HepG2 (cell line): ENCODE measurements at places on chromosomes 16 and 17.

DNA sequence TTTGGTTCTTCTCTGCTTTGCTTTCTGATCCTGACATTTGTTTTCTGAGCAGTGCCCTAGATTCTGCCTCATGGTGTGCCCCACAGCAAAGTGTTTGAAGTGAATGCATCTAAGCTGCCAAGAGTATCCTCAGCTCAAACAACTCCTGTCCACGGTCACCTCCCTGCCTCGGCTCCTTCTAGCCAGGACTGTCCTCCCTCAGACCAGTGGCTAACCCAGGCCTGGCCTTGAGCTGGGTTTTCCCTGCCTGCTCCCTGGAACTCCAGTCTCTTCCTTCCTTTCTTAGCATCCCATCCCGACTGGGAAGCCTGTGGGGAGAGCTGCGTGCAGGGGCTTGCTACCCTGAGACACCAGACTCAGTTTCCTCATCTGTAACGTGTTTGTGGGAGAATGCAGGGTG is 256.5 kb downstream of the GSG1L start:
- no peak for DNase-seq

DNA sequence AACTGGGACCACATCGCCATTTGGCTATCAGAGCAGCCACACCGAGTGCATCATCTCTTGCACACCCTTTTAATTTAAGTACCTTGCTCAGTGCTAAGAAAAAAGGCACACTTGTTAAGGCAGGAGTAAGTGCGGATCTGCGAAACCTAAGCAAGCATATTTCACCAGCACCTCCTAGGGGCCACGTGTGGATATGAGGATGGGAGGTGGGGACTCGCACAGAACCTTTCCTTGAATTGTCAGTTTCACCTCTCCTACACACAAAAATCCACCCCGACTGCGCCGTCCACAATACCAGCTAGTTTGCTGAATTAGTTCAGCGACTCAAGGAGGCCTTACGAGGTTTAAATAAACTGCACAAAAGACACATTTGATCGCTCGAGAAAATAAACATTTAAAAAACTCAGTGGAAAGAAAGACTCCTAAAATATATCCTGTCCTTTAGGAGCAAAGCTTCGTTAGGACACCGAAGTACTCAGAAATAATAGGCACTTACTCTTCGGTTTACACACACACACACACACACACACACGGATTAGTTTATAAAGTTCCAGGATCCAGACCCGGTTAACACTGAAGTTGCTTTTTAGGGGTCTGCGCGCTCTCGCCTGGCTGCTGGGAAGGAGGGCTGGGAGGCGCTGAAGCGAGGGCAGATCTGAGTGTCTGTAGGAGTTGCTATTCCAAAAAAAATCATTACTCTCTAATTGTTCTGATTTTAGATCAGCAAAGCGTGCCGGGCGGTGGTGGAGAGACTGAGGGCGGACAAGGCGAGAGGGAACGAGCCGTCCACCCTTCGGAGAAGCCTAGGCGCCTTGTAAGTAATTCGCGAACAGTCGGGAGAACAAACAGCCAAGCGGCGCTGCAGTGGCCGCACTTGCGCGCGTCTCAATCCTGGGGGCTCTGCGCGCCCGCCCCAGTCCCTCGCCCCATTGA is 1.0 kb upstream of the KCNJ2 start:
- no peak for DNase-seq

GRCh38 chr17:8467527-8467926 is 31.8 kb downstream of the NDEL1 start:
- no peak for DNase-seq

DNA sequence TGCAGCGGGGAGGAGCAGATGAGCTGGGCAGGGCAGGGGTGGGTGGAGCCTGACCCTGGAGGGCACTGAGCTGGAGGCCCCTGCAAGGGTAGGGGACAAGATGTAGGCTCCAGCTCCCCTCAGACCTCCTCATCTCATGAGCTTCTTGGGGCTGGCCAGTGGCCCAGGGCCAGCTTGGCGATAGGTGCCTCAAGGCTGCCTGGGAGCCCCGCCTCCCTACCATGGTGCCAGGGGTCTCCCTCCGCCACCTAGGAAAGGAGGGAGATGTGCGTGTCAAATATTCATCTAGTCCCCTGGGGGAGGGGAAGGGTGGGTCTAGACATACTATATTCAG is 3.9 kb downstream of the HIRIP3 start:
- DNase-seq: no peak

GRCh38 chr16:70724146-70725023 is 38.5 kb upstream of the MTSS2 start:
- peak; percentile 96 for DNase-seq

GRCh38 chr17:60356940-60357339 is 35.0 kb downstream of the USP32 start:
- DNase-seq: no peak

- DNase-seq: no peak
Observed at GRCh38 chr16:84833542-84834402, 14.0 kb downstream of the CRISPLD2 start.

GRCh38 chr17:55356434-55357328 is 65.0 kb downstream of the MMD start:
- DNase-seq: peak; percentile 87

- peak; percentile 83 for DNase-seq
Observed at GRCh38 chr17:60036796-60037677, 41.7 kb downstream of the HEATR6 start.

DNA sequence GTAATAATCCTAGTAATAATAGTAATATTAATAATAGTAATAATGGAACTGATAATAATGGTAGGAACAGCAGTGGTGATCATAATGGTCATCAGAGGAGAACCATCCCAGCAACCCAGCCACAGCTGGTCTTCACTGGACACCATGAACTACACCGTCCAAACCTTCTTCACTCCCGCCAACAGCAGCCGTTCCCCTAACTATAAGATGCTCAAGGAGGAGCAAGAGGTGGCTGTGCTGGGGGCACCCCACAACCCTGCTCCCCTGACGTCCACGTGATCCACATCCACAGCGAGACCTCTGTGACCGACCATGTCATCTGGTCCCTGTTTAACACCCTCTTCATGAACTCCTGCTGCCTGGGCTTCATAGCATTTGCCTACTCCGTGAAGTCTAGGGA is 91.0 kb downstream of the ZDHHC7 start:
- DNase-seq: no peak

- no peak for DNase-seq
Observed at GRCh38 chr17:9475101-9475658, 100.4 kb downstream of the STX8 start.

DNA sequence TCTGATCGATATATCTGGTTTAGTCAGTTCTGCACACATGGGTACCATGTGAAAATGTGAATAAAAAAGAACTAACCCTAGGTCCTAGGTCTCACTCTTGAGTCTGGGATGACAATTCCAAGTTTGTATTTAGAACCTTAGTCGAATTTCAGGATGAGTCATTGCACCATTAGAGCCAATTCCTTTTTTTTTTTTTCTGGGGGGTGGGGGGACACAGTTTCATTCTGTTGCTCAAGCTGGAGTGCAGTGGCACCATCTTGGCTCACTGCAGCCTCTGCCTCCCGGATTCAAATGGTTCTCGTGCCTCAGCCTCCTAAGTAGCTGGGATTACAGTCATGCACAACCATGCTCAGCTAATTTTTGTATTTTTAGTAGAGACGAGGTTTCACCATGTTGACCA is 41.6 kb downstream of the SPAG9 start:
- no peak for DNase-seq

- DNase-seq: no peak
Observed at GRCh38 chr16:19687279-19687678, 30.7 kb downstream of the KNOP1 start.

DNA sequence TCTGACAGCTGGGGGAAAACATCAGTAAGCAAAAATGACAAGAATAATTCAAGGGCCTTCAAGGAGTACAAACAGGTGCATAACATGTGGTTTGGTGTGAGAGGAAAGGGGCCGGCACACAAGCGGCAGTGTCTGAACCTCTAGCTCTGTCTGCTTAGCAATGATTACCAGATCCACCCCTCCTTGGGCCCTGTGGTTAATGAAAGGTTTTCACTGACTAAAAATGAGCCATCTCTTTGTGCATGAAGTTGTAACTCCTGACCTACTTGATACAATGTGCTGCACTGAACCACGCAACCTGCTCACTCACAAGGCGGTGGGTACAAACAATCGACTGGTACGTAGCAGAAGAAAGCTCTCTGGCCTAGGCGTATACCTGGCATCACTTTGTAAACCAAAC is 15.1 kb downstream of the FAM117A start:
- DNase-seq: no peak

DNA sequence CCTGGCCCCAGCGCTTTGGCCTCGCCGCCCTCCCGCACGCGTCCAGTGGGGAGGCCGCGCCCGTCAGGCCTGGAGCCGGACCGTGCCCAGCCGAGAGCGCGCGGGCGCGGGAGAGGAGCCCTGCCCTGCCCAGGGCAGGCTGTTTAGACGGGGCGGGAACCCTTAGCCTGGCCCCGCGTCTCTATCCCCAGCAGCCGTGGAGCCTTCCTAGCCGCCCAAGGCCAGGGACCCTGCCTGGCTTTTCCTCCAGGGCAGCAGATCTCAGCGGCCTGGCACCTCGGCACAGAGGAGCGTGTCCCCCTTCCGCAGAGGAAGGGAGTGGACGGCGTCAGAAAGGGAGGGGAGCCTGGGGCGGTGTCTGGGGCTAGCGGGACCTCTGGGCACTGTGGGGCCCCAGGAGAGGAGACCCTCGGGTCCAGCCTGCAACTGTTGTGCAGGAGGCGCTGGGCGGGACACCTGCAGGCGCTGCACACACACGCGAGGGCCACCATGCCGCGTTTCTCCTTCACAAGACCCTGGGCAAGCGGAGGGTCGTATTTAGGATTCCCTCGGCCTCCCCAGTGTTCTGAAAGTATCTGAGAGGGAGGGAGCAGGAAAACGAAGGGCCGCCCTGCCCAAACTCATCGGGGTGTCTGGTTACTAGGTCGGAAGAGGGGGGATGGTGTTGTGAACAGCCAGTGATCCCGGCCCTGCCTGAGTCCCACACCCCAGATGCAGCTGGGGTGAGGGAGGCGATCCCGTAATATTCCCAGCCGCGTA is 2.3 kb upstream of the NPTX1 start:
- no peak for DNase-seq

DNA sequence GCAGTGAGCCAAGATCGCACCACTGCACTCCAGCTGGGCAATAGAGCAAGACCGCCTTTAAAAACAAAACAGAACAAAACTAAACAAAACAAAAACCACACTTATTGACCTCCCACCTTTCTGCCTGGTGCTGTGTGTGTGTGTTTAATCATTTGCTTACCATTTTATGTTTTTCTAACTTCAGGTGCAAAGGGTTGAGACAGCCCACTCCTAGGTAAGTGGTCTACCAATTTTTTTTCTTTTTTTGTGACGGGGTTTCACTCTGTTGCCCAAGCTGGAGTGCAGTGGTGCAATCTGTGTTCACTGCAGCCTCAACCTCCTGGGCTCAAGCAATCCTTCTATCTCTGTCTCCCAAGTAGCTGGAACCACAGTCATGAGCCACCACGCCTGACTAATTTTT is 65.8 kb downstream of the SALL1 start:
- DNase-seq: no peak

- peak; percentile 10 for DNase-seq
Observed at GRCh38 chr16:48831076-48831722, 221.2 kb upstream of the N4BP1 start.

DNA sequence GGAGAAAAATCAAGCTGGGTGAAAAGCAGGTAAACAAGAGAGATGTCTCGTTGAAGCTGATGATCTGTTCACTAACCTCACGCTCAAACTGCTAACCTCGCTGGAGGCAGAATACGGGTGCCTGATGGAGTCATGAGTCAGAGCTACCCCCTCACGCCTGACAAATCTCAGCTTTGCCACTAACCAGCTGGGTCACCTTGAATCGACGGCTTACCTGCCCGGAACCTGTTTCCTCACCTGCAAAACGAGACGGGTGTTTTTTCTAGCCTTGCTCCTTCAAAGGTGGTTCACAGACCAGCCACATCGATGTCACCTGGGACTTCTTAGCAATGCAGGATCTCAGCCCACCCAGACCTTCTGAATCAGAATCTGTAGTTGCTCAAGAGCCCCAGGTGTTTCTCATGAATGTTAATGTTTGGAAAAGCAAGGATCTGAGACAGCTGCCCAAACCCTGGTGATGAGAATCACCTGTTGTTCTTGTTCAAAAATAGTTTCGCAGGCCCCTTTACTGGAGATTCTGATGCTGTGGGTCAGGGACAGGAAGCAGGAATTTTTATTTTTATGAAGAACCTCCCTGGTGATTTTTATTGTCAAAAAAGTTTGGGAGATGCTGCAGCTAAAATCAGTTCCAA is 56.9 kb downstream of the MARCHF10 start:
- no peak for DNase-seq

GRCh38 chr17:15398736-15399331 is 57.4 kb upstream of the TEKT3 start:
- DNase-seq: peak; percentile 35

DNA sequence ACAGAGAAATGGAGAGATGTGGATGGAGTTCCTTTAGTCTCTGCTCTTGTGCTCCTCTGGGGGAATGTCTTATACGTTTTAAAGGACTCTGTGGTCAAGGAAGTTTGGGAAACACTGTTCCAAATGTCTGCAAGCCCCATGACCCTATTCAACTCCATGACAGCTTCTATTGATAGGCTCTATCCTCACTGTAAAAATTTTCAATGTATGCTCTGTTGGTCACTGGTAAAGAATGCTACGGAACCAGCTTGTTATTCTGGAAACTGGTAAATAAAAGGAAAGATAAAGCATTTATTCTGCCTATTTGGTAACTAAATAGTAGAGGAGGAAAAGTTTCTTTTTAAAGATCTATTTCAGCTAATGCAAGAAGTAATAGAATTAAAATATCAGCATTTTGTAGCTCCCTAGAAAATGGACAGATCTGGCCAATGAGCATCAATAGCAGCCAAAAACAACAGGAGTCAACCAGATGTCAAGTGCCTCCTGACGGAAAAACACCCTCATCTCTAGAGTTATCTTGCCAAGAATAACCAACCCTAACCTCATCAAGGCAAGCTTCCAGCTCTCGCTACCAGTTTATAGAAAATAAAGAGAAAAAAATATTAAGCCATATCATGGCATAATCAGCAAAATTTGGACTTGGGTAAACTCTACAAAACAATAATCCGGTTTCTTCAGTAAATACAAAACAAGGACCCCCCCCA is 16.1 kb downstream of the GDE1 start:
- DNase-seq: no peak

DNA sequence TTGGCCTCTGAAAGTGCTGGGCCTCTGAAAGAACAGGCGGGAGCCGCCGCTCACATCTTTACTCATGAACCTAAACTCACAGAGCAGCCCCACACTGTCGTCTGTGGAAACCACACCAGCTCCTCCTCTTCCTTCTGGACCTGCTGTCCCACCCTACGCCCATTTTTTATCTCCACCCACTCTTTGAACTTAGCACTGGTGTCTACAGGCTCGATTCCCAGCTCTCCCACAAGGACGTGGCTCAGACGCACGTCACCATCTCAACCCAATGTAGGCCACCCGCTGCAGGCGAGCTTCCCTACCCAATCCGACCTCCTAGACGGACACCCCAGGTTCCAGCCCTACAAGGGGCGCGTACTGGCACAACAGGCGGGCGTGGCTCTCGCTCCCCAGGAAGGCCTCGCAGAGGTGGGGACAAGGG is 62.2 kb downstream of the NXN start:
- DNase-seq: no peak

DNA sequence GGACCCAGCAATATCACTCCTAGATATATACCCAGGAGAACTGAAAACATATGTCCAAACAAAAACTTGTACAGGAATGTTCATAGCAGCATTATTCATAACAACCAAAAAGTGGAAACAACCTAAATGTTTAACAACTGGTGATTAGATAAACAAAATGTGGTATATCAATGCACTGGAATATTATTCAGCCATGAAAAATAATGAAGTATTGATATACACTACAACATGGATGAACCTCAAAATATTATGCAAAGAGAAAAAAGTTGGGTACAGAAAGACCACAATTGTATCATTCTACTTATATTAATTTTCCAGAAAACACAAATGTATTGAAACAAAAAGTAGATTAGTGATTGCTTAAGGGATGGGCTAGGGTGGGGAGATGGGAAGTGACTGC is 498.6 kb downstream of the GRIN2A start:
- DNase-seq: no peak
